ENCODE measurements at places on chromosomes 7 and 10. TPM values are rescaled to one million over a fixed set of nuclear protein-coding genes. Genes with fewer than 3 reads are reported as not detected.

- DNase-seq, result no peak
These were observed 7.8 kb upstream of the HGF start for GRCh38 chr7:81777697-81778096.

- DNase-seq, result no peak
These were observed 51.5 kb downstream of the LMBR1 start for GRCh38 chr7:156841497-156841896.

LMOD2 gene
- not detected for total RNA-seq

PLEKHS1 gene
- not detected for total RNA-seq

DNA sequence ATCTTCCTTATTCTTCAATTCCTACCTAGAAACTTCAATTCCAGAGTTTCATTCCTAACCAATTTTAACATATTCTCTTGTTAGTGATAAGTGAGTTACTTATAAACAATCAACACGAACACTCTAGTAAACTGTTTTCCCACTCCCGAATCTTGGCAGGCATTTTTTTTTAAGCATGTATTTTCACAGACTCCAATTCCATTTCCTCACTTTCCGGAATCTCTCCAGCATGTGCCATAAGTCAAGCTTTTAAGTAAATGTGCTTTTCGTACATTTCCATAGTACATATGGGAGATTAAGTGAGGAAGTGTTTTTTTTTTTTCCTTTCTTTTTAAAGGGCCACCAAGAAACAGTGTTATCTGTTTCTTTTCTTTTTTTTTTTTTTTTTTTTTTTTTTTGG, 89.1 kb downstream of the FGFR2 start:
- DNase-seq, result no peak

SH2D4B gene
- total RNA-seq, result 0.12 TPM

DNA sequence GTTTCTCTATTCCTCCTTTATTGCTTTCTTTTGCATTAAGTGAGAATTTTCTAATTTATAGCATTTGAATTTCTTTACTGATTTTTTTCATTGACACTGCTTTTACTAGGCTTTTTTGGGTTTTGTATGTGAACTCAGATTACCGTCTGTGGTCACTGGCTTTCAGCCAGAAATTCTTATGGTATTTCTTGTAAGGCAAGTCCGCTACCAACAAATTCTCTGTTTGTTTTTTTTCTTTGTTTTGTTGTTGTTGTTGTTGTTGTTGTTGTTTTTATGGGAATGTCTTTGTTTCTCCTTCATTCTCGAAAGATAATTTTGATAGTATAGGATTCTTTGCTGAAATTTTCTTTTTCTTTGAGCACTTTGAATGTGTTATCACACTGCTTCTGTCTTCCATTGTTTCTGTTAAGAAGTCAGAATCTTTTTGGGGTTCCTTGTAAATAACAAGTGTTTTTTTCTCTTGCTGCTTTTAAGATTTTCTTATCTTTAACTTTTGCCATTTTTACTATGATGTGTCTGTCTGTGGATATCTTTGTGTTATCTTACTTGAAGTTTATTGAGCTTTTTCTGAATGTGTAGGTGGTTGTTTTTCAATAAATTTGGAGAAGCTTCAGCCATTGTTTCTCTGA, 7.2 kb downstream of the NET1 start:
- no peak for DNase-seq

DNA sequence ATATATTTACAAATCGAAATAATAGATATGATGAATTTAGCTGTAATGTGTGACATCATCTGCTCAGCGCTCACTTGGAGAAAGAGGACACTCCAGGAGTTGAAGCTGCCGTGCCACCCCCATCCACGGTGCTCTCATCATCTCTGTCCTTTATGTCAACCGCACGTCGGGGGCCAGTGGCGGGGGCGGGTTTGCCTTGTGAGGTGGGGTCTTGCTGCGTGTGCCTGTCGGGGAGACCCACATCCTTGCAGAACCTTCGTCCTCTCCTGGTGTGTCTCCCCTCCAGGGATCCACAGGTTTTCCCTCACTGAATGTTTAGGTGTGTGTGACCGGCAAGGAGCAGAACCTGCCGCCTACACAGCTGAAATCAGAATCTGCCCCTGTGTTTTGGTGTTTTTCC, 71.6 kb downstream of the INPP5A start:
- no peak for DNase-seq

DNA sequence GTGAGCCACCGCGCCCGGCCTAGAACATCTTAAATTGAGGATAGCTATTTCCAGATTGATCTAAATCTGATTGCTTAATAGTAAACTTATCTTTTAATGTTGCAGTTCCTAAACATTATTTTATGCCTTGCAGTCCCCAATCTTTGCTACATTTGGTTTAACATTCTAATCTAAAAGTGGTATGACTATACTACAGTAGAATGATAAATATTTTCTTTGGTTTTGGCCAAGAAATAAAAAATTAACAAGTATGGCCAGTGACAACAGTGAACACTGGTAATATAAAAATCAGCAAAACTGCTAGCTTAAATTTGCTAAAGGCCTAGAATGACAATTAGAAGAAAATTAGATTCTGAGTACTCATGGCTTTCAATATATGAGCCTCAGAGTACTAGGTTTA, 73.5 kb downstream of the CDK6 start:
- DNase-seq, result no peak

GRCh38 chr7:98296833-98297232, 15.3 kb downstream of the BRI3 start:
- no peak for DNase-seq

DNA sequence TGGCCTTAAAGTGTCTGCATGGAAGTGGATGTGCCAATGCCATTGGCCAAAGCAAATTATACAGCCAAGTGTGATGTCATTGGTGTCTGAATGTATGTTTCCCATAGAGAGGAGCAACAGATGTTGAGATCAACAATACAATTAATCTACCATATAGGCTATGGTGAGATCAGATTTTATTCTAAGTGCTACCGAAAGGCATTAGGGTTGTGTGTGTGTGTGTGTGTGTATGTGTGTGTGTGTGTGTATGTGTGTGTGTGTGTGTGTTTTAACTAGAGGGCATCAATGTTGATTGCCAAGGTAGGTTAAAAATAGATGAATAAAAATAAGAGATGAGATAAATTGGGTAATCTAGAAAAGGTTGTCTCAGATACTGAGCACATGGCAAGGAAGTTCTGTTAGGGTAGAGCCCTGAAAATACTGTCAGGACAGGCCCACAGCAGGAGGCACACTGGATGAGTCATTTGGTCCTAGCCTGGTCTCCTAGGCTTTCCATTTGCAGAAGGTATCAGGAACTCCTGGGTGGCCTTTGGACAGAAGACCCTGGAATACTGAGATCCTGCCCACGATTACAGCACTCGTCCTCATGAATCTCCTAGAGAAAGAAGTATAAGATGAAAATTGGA, 446.0 kb upstream of the PODXL start:
- no peak for DNase-seq

SFTPD gene
- total RNA-seq, result 0.33 TPM

DNA sequence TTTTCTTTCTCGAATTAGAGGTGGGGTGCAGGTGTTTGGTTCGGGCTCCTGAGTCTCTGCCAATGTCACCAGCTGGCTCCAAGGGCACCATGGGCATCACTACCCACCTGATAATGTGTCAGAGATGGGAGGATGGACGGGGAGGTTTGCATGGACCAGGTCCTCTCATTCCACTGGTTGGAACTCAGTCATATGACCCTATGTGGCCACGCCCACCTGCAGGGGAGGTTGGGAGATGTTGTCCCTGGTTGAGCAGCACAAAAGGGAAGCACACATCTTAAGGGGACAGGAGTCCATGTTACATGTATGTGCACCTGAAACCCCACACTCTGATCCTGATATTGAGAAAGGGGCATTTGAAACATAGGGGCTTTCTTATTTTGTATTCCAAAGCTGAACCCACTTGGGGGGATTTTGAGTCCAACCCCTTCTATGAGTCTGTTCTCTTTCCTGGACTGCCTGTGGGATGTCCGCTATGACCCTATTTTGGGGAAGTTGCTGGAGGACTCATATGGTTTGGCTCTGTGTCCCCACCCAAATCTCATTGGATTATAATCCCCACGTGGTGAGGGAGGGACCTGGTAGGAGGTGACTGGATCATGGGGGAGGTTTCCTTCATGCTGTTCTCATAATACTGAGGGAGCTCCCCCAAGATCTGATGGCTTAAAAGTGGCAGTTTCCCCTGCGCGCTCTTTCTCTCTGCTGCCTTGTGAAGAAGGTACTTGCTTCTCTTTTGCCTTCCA, 66.9 kb upstream of the BAIAP2L1 start:
- DNase-seq, result no peak

GRCh38 chr7:156635529-156636385, 4.8 kb upstream of the RNF32 start:
- no peak for DNase-seq

GRCh38 chr10:77619964-77620703, 17.5 kb downstream of the KCNMA1 start:
- DNase-seq, result no peak

GRCh38 chr10:73907841-73908517, 3.0 kb upstream of the PLAU start:
- no peak for DNase-seq

PAX4 gene
- total RNA-seq, result not detected

- no peak for DNase-seq
These were observed 23.1 kb downstream of the ZC3HAV1 start for GRCh38 chr7:139086454-139086853.

GRCh38 chr7:155660059-155660757, 15.7 kb downstream of the RBM33 start:
- peak; percentile 21 for DNase-seq

- no peak for DNase-seq
These were observed 57.9 kb upstream of the ITGB1 start for GRCh38 chr10:33015761-33016547.

DNA sequence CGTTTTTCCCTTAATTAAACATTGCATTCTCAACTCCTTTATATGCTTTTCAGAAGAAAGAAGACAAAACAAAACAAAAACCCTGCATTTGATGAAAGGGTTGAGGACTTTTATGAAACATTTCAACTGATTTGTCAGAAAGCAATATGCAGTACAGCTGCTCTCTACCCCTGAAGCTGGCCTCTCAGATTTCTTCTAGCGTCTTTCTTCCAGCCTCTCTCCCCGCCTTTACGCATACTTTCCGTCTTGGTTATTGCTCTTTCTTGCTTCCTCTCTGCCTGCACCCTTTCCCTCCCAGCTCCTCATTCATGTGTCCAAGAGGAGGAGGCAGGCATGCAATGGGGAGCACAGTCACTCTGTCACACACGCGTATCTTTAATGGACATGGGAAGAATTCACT, 91.0 kb upstream of the COL1A2 start:
- no peak for DNase-seq

GRCh38 chr7:76069238-76069638, 21.3 kb downstream of the MDH2 start:
- DNase-seq, result no peak

DNA sequence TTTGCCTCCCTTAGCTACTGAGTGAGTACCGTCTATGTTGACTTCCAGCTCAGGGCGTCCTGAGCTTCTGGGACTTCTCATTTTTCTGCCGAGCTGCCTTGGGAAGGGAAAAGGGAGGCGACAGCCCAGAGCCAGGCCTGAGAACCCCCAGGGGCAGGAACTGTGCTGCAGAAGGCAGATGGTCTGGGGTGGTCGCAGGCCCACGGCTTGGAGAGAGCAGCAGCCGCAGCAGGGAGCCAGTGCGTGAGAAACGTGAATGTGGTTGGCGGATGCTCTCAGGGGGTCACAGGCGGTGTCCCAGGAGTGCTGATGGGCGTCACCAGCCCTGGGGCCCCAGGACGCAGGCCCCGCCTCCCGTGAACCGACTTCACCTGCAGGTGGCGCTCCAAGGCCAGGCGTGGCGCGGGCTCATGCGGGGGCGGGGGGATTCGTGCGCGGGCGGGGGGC, 9.2 kb upstream of the PWWP2B start:
- peak; percentile 81 for DNase-seq

- no peak for DNase-seq
These were observed 525 bp downstream of the UBE2D4 start for GRCh38 chr7:43926798-43927123.

GRCh38 chr7:40135317-40135610, 459 bp downstream of the SUGCT start:
- DNase-seq, result no peak

DNA sequence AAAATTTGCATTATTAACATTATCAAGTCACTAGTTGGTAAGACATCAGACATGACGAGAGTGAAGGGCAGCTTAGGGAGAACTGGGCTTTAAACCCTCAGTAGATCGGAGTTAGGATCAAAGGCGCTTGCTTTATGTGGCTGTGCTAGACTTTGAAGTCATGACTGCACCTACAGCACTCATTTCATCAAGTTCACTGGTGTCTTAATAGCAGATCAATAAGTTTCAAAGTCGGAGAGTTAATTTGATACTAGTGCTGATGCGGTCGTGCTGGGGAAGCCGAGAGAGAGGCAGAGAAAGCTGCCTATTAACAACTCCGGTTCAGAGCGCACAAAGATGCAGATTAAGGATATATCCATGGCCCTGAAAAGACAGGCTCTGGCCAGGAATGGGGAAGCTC, 172.9 kb downstream of the TCF7L2 start:
- DNase-seq, result no peak

TRIM50 gene
- not detected for total RNA-seq

GRCh38 chr7:80536426-80536825, 24.6 kb upstream of the GNAT3 start:
- DNase-seq, result no peak

GRCh38 chr7:79876848-79877252, 257.8 kb upstream of the GNAI1 start:
- DNase-seq, result no peak

KCNMA1 gene
- not detected for total RNA-seq

DNA sequence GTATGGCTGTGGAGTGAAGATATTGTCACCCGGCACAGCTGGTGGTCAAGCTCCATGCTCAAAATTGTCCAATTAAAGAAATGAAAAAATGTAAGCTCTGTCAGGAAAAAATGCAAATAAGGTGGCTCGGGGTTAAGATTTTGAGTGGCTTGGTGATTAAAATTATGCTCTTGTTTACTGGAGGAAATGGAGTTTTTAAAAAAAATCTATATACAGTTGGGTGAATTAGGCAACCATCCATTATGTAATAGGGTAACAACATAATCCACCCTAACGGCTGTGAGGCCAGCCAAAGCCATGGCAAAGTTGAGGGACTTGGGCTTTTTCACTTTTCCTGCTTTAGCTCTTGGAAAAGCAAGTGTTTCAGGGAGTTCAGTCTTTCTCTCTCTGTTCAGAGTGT, 260.8 kb upstream of the HABP2 start:
- no peak for DNase-seq

Data from activated CD4-positive, alpha-beta memory T cell treated with anti-CD3 and anti-CD28 coated beads for 36 hours (primary cell).